H1 (cell line): ENCODE measurements at places on chromosomes 5 and 9. TPM values are rescaled to one million over a fixed set of nuclear protein-coding genes. Genes with fewer than 3 reads are reported as not detected.

GRCh38 chr9:117718085-117718484 is 13.9 kb downstream of the TLR4 start:
- no peak for DNase-seq

GRCh38 chr5:98282521-98282920 is 490.9 kb upstream of the RGMB start:
- DNase-seq: no peak

GRCh38 chr5:72692651-72693442 is 123.6 kb upstream of the TNPO1 start:
- no peak for DNase-seq

GRCh38 chr5:1041225-1042143 is 32.9 kb downstream of the NKD2 start:
- no peak for DNase-seq

GRCh38 chr5:17379100-17379951 is 118.7 kb upstream of the TAF11L2 start:
- DNase-seq: no peak

- DNase-seq: no peak
Measured at GRCh38 chr9:2060424-2060823, 45.3 kb downstream of the SMARCA2 start.

DNA sequence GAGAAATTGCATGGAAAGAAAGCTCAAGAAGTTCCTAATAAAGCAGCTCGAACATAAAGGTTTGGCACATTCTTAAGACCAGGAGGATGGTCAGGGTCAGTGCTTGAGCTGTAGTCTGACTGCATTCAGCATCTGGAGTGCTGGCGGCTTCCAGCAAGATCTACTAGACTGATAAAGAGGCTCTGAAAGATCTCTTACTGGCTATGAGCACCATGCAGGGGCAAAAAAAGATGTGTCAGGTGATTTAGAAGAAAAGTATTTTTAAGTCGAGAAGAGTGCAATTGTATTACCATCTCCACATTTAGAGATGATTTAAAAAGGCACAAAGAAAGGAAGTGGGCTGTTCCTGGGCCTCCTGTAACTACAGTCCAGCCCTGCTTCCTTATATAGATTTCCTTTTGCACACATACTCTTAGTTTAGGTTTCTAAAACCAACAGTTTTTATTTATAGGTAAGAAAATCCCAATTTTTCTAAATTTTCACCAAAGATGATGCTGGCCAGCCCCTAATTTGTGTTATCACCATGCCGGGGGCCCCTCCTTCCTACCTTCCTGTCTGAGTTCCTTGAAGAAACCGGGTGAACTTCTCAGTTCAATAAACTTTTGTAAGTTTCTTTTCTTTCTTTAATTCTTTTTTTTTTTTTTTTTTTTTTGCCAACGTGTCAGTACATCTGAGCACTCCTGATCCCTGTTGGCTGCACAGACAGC is 65.9 kb upstream of the PLPP1 start:
- no peak for DNase-seq

DNA sequence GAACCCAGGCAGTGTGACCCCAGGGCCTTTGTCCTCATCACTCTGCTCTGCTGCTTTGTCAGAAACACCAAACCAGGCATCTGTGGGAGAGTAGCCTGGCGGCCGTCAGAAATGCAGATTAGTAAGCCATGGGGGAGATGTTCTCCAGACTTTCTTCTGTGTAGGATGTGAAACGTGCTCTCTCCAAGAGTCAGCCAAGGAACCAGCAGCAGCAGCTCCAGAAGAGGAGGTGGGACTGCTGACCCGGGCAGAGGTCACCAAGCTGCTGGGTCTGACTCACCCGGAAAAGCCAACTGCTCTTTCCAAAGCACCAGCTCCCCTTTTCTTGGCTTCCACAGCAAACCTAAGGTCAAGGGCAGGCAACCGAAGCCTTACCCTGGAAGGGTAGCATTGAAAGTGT is 14.4 kb upstream of the ABLIM3 start:
- no peak for DNase-seq

DNA sequence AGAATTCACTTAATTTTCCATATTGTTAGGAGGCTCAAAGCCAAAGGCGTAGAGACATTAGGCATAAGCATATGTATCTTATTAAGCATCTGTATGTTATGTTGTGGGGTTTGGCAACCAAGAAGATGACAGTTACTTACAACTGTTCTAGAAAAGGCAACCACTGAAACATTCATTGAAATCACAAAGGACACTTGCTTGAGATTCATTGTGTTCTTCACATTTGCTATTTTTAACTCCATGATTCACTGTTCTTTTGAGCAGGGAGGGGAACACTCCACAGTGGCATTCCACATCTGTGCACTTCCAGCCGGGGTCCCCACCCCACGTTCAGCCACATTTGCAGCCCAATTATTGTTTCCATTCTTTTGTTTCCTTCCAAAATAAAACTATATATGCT is 107.1 kb downstream of the PALM2AKAP2 start:
- DNase-seq: no peak

GRCh38 chr5:179242676-179243075 is 102.6 kb downstream of the ADAMTS2 start:
- DNase-seq: no peak

DNA sequence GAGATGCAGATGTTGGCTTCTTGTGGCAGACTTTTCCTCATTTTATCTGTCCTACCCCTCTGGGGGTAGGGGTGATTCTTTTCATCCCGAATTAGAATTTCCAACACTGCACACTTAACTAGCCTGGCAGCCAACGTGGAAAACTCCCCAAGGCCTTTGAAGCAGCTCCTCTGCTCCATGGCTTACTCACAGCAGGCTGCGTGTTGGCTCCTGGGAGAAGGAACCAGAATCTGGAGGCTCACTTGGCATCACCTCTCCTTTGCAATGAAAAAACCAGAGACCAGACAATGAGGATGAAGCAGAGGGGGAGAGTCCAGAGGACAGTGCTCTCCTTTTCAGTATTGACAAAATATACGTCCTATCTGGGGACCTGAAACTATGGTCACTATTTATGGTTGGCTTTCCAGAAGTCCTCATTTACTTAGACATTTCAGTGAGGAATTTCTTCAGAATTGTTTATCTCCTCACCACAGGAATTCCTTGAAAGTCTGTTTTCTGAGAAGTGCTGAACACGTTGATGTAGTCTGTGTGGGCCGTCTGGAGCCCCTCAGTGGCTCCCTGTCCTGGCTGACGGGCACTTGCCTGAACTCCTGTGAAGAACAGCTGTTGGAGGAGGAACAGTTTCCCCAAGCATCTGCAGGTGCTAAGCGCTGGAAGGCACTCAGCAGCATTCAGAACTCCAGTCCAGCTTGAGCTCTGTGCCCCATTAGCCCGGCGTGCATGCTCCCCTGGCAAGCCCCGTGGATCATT is 231.3 kb downstream of the RFK start:
- no peak for DNase-seq

- DNase-seq: no peak
Measured at GRCh38 chr9:136673975-136674785, 11.5 kb downstream of the EGFL7 start.

GRCh38 chr5:177081859-177082258 is 4.9 kb upstream of the FGFR4 start:
- DNase-seq: no peak

- no peak for DNase-seq
Measured at GRCh38 chr9:100020121-100020795, 78.5 kb downstream of the ERP44 start.

DNA sequence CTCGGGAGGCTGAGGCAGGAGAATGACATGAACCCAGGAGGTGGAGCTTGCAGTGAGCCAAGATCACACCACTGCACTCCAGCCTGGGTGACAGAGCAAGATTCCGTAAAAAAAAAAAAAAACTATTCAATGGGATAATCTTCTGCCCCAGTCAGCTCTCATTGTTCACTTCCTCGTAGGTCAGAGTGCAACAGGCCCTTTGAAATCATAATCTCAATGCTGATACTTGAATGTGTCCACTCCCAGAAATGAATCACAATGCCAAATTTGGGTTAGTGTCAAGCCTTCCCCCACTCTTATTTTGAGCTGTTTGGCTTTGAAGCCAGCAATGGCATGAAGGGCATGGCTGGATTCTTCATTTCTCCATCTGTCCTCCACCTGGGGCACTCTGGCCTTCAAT is 610.3 kb upstream of the KLF4 start:
- no peak for DNase-seq

DNA sequence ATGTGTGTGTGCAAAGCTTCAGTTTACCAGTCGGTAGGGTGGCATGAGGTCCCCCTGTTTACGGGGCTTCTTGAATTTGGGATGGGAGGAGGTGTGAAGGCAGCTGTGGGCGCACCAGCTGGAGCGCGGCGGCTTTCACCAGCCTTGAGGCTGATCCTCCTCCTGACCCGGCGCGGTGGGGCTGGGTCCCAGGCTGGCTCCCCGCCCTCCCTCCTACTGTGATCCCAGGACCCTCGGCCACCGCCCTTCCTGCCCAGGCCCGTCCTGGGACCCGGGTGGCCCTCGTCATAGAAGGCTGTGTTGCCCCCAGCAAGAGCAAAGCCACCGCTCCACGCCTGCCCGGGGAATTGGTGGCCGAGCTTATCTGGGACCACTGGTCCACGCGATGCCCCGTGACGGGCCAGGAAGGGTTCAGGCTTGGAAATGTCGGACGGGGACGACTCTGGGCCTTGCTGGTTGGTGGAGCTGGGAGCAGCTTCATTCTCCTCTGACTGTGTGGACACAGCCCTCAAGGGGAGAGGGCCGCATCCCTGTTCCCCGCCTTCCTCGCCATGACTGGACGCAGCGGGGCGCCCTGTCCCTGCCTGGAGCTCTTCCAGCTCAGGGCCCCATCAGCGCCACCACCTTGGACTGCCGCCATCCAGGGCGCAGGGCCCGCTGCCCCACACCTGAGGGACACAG is 271.1 kb upstream of the IRX1 start:
- no peak for DNase-seq

DNA sequence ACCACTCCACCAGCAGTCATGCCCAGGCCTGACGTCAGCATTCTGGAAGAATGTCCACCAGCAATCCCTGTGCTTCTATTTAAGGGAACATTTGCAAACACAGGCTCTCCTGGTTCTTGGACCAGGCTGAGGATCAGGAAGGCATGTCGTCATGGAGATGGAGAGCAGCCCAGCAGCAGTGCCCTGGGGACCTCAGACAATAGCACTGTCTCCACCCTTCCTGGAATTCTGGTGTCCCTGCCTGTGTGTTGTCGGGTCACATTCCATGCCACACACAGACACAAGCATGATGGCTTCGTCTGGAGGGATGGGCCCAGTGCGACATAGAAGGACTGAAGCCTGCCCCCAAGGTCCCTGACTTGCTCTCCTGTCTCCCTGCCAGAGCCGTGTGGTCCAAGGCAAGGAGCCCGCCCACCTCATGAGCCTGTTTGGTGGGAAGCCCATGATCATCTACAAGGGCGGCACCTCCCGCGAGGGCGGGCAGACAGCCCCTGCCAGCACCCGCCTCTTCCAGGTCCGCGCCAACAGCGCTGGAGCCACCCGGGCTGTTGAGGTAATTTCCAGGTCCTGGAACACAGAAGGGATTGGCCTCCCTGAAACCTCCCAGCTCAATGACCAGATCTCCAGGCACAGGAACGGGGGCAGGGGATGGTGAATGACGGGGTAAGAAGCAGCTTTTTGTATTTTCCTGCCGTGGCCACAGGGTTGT is 43.8 kb downstream of the STOM start:
- no peak for DNase-seq

DNA sequence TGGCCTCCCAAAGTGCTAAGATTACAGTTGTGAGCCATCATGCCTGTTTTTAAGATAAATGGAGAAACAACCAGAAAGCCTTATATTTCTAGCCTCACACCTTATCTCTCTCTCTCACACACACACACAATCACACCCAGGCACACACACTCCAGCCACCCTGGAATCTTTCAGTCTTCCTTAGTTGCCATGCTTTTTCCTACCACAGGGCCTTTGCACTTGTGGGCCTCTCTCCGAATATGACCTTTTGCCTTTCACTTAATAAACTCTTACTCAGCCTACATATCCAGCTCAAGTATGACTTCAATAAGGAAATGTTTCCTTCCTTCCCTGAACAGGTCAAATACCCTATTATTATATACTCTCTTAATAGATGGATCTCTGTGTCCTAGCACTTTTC is 290.7 kb downstream of the NFIB start:
- DNase-seq: no peak

Gene F2RL1
- 18.5 and 26.6 TPM in 2 replicates for polyA plus RNA-seq

Gene FGF1
- 0.17 and 0.30 TPM in 2 replicates for polyA plus RNA-seq

Gene BAAT
- polyA plus RNA-seq: 0.08 and 0.09 TPM in 2 replicates

Gene C5orf52
- polyA plus RNA-seq: not detected in 2 replicates

Gene MARCHF3
- polyA plus RNA-seq: 11.1 and 16.9 TPM in 2 replicates

Gene STPG3
- polyA plus RNA-seq: 0.14 TPM in 1 of 2 replicates, not detected in the other

Gene SLC4A9
- polyA plus RNA-seq: 0.15 and 0.24 TPM in 2 replicates

Gene SPINK5
- 0.97 and 1.4 TPM in 2 replicates for polyA plus RNA-seq

Gene NR6A1
- 77.0 and 93.2 TPM in 2 replicates for polyA plus RNA-seq

Gene CTNND2
- polyA plus RNA-seq: 7.4 and 9.8 TPM in 2 replicates

Gene KIF27
- 0.24 and 0.47 TPM in 2 replicates for polyA plus RNA-seq
